ENCODE measurements at places on chromosomes 1 and 21.

- DNase-seq, result peak; percentile 78
Measured at GRCh38 chr1:205321162-205321958, at the start of gene NUAK2. Gene NUAK2, minus strand, starts transcription at chr1:205321745. Its CDS starts 117 bp downstream, at chr1:205321628.

- no peak for DNase-seq
Measured at GRCh38 chr1:192983349-192983980, 75.7 kb downstream of the UCHL5 start.

- no peak for DNase-seq
Measured at GRCh38 chr21:37445228-37445627, 78.7 kb downstream of the DYRK1A start.

DNA sequence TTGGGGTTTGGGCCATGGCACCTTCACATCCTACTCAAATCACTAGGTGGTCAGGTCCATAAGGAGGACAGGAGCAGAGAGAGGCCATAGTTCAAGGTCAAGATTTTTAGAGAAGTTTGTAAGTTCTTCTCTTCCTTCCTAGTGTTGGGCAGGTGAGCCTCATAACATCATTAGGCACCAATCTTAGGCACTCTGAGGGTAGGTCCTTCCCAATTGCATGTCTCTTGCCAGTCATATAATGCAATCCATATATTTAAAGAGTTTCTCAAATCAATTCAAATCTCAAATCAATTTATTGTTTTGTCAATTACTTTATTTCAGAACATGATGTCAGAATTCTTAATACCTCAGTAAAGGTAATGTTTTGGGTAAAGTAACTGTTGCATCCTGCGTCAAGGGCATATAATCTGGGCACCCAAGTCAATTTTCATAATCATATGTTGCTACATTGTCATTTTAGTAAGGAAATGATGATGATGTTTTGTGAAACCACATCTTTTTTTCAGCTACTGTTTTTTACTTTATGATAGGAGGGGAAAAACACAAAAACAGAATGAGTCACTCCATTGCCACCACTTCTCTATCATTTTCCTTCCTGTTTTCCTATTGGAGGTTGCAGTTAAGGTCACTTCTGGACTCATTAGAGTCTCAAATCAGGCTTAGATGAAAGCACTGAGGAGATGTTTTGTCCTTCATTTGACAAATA is 122.7 kb downstream of the UCHL5 start:
- peak; percentile 10 for DNase-seq

DNA sequence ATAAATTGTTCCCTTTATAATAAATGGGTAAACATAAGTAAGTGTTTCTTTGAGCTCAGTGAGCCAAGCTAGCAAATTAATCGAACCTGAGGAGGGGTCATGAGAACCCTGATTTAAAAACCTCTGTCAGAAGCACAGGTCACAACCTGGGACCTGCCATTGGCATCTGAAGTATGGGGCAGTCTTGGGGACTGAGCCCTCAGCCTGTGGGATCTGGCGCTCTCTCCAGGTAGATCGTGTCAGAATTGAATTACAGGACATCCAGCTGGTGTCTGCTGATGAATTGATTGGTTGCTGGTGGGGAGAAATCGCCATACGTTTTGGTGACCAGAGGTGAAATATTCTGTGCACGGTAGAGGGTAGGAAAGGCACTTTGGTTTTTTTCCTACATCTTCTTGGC is 17.5 kb downstream of the UCK2 start:
- no peak for DNase-seq

GRCh38 chr1:194300776-194301175 is 1114.4 kb upstream of the B3GALT2 start:
- no peak for DNase-seq

DNA sequence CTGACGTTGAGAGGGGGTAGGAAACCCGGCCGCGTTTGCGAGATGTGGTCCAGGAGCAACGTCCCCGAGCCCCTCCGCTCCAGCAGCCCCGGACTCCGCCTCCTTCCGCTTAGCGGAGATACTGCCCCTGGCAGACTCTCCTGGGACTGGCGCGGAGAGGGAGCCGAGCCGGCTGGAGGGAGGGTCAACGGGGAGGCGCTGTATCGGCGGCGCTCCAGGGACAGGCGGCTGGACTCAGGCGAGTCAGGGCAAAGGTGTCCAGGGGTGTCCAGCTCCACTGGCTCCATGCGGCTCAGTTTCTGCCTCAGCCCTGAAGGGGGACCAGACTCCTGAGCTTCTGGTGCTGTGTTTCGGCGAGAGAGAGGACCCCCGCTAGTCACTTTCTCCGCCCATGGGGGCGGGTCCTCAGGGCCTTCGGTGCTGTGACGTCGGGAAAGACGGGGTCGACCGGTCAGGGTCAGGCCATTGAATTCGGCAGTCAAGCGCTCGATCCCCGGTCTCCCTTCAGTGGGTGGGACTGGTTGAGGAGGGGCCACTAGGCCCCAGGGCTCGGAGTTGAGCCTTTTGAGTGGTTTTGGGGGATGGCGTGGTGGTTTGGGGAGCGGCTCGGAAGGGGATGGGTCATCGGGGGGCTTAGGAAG is 2.8 kb upstream of the LIX1L start:
- peak; percentile 45 for DNase-seq

DNA sequence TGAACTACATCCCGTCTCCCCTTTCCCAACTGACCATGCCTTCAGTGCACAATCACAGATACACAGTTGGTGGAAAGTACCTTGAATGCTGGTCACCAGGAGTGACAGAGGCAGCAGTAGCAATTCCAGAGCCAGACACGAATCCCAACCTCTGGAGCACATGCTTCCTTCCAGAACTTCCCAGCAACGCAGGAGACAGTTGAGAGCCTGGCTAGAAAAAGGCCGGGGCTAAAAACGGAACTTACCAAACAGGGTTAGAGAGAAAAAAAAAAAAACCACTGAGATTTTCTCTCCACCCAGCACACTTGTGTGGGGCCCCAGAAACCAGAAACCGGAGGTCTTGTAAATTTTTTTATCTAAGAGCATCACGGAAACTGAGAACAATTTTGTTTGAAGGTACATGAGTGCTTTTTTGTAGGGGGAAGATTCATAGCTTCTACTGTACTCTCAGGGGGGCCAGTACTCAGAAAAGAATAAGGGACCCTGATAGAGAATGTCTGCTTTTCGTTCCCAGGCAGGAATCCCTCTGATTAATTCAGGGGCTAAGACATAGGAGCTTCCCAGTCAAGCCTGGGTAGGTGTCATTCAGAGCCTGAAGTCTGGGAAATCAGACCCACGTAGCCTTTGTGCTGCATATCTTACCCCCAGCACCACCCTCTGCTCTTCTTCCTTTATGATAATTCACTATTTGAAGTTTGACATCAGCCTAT is at the start of gene CD48:
TSS of gene CD48 (minus strand) at position 221 of the 710 bp plus-strand sequence. CDS start at position 162, 59 bp downstream.
- peak; percentile 74 for DNase-seq

- no peak for DNase-seq
Measured at GRCh38 chr1:39854738-39855137, 28.6 kb downstream of the TRIT1 start.

- no peak for DNase-seq
Measured at GRCh38 chr21:42443181-42443785, 39.6 kb downstream of the UBASH3A start.

GRCh38 chr1:92505015-92505692 is 18.4 kb upstream of the GFI1 start:
- DNase-seq, result no peak

GRCh38 chr1:2376261-2376741 is 15.1 kb downstream of the MORN1 start:
- no peak for DNase-seq

DNA sequence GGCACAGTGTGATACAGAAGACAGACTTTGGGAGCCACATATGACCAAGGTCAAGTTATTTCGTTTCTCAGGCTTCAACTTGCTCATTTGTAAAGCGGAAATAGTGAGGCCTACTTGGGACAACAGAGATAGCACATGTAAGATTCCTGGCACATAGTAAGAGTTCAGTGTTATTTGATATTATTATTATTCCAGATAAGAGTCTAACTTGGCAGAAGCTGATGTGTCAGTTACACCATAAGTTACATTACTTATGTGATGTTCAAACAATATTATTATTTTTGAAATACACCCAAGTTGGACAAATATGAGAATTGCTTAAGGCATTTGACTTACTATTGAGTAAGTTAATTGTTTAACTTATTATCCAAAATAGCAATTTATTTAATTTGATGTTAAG is 10.2 kb upstream of the CYP4X1 start:
- DNase-seq, result no peak

GRCh38 chr1:157098519-157098918 is 1.1 kb downstream of the ETV3L start:
- DNase-seq, result no peak

DNA sequence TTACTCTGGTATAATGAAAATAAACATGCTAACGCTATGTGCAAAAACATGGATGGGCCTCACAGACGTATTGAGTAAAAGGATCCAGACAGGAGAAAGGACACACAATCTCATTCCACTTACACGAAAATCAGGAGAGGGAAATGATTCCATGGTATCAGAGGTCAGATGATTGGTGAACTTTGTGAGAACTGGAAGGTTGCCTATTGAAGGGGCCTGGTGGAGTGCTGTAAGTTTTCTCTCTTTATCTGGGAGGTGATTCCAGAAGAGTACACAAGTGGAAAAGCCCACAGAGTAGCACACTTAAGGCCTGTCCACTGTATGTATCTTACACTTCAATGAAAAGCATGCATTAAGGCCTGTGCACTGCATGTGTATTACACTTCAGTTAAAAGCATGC is 9.6 kb downstream of the GSTM2 start:
- no peak for DNase-seq

DNA sequence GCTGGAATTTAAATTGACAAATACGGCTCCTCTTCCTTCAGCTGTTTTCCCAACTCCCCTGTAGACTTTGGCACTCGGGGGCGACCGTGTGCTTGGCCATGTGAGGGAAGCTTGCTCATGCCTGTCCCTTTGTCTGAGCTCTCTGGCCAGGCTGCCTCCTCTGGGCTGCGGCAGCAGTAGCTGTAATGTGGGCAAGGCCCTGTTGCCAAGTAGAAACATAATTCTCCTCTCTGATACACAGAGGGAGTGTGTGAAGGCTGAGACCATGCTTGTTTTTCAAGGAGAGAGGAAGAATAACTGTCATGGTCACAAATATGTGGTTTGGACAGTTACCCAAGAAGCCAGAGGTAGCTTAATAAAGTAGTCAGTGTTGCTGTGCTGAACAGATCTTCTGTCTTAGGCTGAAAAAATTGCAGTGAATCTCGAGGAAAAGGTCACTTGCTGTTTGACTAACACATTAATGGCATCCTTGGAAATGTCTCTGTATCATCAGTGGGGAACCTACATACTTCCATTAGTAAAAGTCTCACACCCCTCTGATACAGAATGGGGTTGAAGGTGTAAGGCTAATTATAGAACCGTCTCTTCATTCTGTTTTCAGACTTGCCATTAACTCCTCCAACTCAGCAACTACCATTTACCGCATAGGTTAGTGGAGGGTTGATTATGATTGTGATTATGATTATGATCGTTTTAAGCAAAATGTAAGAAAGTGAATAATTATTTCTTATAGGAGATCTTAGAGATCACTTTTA is 94.6 kb downstream of the TGFB2 start:
- no peak for DNase-seq

DNA sequence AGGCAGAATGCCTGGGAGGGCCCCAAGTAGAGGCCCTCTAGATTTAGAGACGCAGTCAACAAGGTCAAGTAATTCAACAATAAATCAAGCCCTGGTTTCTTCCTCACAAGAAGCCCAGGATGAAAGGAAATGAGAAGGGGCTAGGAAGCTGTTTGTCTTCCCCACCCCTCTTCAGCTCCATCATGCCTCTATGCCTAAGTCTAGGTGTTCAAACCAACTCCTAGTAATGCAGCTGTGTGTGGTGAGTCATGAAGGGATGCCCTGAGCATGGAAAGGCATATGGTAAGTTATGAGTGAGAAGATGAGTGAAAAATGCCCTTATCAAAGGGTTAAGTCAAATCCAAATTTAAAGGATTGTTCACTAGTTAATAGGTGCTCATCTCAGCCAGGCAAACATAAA is 339.5 kb downstream of the KCNH1 start:
- no peak for DNase-seq

DNA sequence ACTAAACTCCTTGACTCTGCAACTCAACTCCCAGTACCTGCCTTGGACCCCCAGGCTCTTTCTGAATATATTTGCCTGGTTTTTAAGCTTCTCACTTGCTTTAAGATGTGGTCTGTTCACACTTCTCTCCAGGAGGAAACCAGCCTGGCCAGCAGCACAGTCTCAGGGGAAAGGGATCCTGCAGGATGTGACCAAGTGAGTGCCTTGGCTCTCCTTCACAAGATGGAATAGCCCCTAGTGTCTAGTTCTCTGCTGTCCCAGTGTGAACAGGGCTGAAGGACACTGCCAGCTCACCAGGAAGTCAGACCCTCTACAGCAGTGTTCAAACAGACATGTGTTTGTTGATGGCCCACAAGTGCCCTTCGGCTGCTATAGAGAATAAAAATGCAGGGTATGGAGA is 32.9 kb downstream of the CD244 start:
- DNase-seq, result no peak

GRCh38 chr1:221315330-221315729 is 426.6 kb downstream of the DUSP10 start:
- no peak for DNase-seq

- no peak for DNase-seq
Measured at GRCh38 chr1:15429701-15430149, 8.5 kb upstream of the CTRC start.
